ENCODE measurements at places on chromosomes 2 and 18.

DNA sequence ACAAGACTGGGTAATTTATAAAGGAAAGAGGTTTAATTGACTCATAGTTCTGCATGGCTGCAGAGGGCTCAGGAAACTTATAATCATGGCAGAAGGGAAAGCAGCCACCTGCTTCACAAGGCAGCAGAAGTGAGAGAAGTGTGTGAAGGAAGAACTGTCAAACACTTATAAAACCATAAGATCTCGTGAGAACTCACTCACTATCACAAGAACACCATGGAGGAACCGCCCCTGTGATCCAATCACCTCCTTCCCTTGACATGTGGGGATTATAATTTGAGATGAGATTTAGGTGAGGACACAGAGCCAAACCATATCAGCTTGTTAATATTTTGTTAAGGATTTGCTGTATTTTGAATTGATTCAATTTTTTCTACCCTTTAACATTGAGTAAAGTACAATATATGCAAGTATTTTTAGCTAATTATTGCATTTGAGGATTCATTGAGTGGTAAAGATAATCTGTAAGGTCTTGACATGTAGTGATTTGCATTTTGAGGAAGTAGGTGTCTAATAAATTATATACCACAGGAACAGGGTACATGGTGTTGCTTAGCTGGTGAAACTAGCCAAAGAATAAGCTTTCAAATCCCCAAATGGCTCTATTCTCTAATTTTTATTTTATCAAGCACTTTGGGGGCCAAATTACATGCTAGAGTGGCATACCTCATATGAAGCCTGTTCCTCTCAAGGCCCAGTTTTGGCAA is 3.9 kb upstream of the C2orf69 start:
- peak; percentile 60 for DNase-seq

- DNase-seq = no peak
Measured at GRCh38 chr2:12044857-12045256, 298.4 kb downstream of the LPIN1 start.

DNA sequence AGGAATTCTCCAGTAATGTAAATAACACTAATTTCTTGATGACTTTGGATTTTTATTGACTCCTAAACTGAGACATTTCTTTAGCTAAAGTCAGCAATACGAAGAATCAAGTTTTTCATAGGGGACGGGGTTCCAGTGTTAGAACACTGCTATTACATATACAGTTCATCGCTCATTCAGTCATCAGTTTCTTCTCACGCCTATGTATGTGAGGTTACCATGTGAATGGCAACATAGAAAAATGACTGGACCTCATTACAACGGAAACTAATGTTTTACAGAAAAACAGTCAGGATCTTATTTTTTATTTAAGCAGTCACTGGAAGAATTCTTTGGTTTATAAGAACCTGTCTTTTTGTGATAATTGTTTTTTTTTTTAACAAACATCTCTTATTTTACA is 56.4 kb downstream of the THADA start:
- DNase-seq = no peak

GRCh38 chr2:53859206-53860181 is at the start of gene GPR75:
TSS of gene GPR75 (minus strand) at chr2:53859967. CDS start at chr2:53854756, 5,211 bp downstream.
- no peak for DNase-seq

DNA sequence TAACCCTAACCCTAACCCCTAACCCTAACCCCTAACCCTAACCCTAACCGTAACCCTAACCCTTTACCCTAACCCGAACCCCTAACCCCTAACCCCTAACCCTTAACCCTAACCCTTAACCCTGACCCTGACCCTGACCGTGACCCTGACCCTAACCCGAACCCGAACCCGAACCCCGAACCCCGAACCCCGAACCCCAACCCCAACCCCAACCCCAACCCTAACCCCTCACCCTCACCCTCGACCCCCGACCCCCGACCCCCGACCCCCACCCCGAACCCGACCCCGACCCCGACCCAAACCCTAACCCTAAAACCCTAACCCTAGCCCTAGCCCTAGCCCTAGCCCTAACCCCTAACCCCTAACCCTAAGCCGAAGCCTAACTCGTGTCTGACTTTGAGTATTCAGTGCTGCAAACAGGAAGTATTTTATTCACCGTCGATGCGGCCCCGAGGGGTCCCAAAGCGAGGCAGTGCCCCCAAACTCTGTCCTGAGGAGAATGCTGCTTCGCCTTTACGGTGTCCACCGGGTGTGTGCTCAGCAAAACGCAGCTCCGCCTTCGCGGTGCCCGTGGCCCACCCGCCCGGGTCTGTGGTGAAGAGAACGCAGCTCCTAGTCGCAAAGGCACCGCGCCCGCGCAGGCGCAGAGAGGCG is 36.0 kb downstream of the FAM110C start:
- DNase-seq = no peak
